ENCODE measurements at places on chromosomes 5 and 9. TPM values are rescaled to one million over a fixed set of nuclear protein-coding genes. Genes with fewer than 3 reads are reported as not detected.

GRCh38 chr5:149852641-149853330 lies 91.8 kb downstream of the PDE6A start:
- H3K4me3 ChIP-seq, result no peak overlapping the region
- H3K4me1 ChIP-seq, result peaks cover 11% of the 10 kb centered on the region
- H3K27me3 ChIP-seq, result no peaks in the 10 kb centered on the region
- H3K27ac ChIP-seq, result peak overlapping the region; percentile 62
- peak; percentile 87 for DNase-seq

The PHPT1 gene
- total RNA-seq, result 124 TPM

DNA sequence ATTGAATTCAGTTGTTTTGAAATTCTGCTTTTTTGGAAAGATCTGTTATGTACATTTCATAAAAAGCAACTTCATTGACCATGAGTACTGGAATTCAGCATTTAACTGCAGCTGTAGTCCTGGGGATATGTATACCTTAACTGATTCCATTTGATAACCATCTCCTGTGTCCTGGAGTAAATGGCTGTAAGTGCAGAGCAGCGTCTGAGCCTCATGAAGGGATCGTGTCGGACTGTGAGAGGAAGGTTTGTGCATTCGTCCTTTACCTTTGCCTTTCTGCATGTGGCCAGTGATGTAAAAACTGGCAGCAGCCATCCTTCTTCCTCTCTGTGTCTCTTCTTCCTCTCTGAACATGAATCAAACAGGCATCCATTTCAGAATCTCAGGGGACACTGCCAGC lies 287.2 kb downstream of the FANCC start:
- H3K36me3 ChIP-seq, result no peaks in the 10 kb centered on the region
- H3K4me3 ChIP-seq, result no peak overlapping the region
- H3K27me3 ChIP-seq, result no peaks in the 10 kb centered on the region

DNA sequence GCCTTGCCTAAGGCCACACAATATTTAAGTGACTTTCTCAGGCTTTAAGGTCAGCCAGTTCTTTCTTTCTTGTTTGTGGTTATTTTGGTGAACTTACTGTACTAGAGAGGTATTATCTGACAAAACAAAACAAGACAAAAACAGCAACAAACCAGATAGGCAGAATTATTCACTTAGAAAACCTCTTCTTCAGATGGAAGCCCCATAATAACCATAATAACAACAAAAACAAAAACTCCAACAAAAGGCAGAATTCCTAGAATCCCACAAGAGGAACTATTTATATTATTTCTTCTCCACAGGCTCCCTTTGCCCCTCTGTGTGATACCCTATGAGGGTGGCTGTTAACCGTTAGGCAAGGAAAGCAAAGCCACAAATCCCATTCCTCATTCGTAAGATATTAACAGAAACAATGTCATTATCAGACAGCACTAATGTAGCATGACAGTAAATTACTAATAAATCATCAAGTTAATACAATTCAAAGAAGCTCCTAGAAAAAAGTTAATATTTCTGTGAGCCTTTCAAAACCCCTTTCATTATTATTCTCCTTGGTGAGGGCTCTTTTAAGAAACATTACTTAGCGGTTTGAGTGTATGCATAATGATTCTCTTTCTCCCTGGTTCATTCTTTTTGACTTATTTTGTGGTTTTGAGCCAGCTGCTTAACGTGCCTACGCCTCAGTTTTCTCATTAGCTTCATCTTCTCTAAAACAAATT lies 274.9 kb downstream of the EFNA5 start:
- no peak overlapping the region for H3K4me3 ChIP-seq
- DNase-seq, result no peak
- no peaks in the 10 kb centered on the region for H3K36me3 ChIP-seq
- no peaks in the 10 kb centered on the region for H3K4me1 ChIP-seq
- H3K27ac ChIP-seq, result no peak overlapping the region
- H3K27me3 ChIP-seq, result no peaks in the 10 kb centered on the region

- no peaks in the 10 kb centered on the region for H3K36me3 ChIP-seq
- no peak for DNase-seq
- no peak overlapping the region for H3K4me3 ChIP-seq
- H3K27ac ChIP-seq, result no peak overlapping the region
- H3K27me3 ChIP-seq, result no peaks in the 10 kb centered on the region
These were observed 1041.8 kb upstream of the ARRDC3 start for GRCh38 chr5:92424785-92425426.

The PHAX gene
- 20.1 TPM for total RNA-seq

DNA sequence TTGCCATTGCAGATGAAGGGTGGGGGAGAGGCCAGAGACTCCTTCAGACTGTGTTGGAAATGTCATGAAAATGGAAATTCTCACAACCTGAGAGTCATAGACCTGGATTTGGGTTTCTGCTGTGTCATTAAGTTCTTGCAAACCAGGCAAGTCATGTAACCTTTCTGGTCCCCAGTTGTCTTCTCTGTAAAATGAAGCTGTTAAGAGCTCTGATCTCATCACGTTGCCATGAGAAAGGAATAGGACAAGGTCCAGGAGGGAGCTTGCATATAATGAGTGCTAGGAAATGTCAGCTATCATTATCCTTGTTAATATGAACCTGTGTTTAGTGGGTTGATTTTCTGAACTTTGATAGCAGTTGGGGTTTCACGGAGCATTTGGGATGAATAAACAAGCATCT lies 59.1 kb downstream of the FGF1 start:
- H3K4me1 ChIP-seq, result peaks cover 7% of the 10 kb centered on the region
- no peaks in the 10 kb centered on the region for H3K27me3 ChIP-seq
- H3K27ac ChIP-seq, result no peak overlapping the region

GRCh38 chr9:79868567-79869189 lies 296.9 kb downstream of the TLE4 start:
- no peaks in the 10 kb centered on the region for H3K27me3 ChIP-seq
- H3K36me3 ChIP-seq, result no peaks in the 10 kb centered on the region
- no peak overlapping the region for H3K4me3 ChIP-seq
- H3K27ac ChIP-seq, result no peak overlapping the region
- peak; percentile 4 for DNase-seq

- peaks cover 3% of the 10 kb centered on the region for H3K4me1 ChIP-seq
- no peak for DNase-seq
- H3K27ac ChIP-seq, result no peak overlapping the region
- H3K27me3 ChIP-seq, result no peaks in the 10 kb centered on the region
- no peaks in the 10 kb centered on the region for H3K36me3 ChIP-seq
These were observed 84.6 kb downstream of the HMHB1 start for GRCh38 chr5:143896516-143896915.

DNA sequence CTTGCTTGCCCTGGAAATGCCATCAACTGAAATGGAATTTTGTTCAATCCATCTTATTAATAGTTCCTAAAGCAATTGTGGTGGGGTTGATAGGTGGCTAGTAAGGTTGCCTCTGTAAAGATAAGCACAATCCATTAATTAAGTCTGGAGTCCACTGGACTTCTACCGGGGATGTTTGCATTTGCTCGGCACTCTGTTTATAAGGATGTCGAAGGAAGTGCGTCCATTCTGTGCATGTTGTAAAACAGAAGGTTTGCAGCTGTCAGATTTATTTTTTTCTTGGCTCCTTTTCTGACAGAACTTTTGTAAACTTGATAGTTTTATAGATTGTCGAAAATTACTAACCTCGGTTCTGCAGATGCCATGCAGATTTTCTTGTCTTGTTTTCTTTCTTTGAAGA lies 12.8 kb upstream of the TNFAIP8 start:
- no peak for DNase-seq
- H3K4me1 ChIP-seq, result no peaks in the 10 kb centered on the region
- H3K4me3 ChIP-seq, result no peak overlapping the region
- H3K36me3 ChIP-seq, result no peaks in the 10 kb centered on the region
- no peaks in the 10 kb centered on the region for H3K27me3 ChIP-seq
- H3K27ac ChIP-seq, result no peak overlapping the region

- H3K27ac ChIP-seq, result no peak overlapping the region
- peaks cover 8% of the 10 kb centered on the region for H3K4me1 ChIP-seq
- no peak overlapping the region for H3K4me3 ChIP-seq
- DNase-seq, result no peak
- H3K36me3 ChIP-seq, result peaks cover 8% of the 10 kb centered on the region
- H3K27me3 ChIP-seq, result no peaks in the 10 kb centered on the region
These were observed 12.8 kb downstream of the MTREX start for GRCh38 chr5:55320571-55320970.

- no peaks in the 10 kb centered on the region for H3K4me1 ChIP-seq
- H3K4me3 ChIP-seq, result no peak overlapping the region
- H3K27me3 ChIP-seq, result no peaks in the 10 kb centered on the region
- H3K36me3 ChIP-seq, result no peaks in the 10 kb centered on the region
These were observed 21.5 kb downstream of the SNCAIP start for GRCh38 chr5:122333564-122333963.

The FYB1 gene
- 31.2 TPM for total RNA-seq

The PRDM9 gene
- total RNA-seq, result not detected

The TNFSF8 gene
- total RNA-seq, result 8.7 TPM

GRCh38 chr5:55568654-55569512 lies 34.1 kb upstream of the PLPP1 start:
- H3K27ac ChIP-seq, result no peak overlapping the region
- no peak overlapping the region for H3K4me3 ChIP-seq
- no peaks in the 10 kb centered on the region for H3K27me3 ChIP-seq
- no peak for DNase-seq

GRCh38 chr9:89178830-89179539 lies 367 bp upstream of the SHC3 start:
- peak; percentile 46 for DNase-seq
- H3K4me3 ChIP-seq, result no peak overlapping the region
- H3K27me3 ChIP-seq, result peaks cover 4% of the 10 kb centered on the region
- H3K27ac ChIP-seq, result no peak overlapping the region

GRCh38 chr5:165858118-165858517 lies 2352.7 kb downstream of the MAT2B start:
- H3K4me1 ChIP-seq, result no peaks in the 10 kb centered on the region
- no peak for DNase-seq
- H3K4me3 ChIP-seq, result no peak overlapping the region
- no peaks in the 10 kb centered on the region for H3K36me3 ChIP-seq

The OR1Q1 gene
- total RNA-seq, result not detected

DNA sequence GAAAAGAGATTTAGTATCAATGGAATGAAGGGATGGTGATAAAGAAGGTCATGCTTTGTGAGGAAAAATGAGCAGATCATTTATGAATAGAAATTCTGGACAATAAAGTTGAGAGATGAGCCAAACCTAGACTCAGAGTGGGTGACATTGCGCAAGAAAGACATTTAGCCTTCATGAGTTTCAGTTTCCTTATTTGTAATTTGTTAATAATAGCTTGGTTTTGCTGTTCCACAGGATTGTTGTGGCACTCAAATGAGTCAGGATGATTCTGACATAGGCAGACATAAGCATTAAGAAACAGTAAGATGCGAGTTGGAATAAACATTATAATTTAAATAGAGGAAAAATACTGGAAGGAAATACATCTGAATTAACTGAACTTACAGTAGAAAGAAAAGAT lies 34.8 kb downstream of the ITGA2 start:
- H3K4me1 ChIP-seq, result peaks cover 2% of the 10 kb centered on the region
- H3K4me3 ChIP-seq, result no peak overlapping the region
- peak; percentile 69 for DNase-seq
- H3K27ac ChIP-seq, result no peak overlapping the region

DNA sequence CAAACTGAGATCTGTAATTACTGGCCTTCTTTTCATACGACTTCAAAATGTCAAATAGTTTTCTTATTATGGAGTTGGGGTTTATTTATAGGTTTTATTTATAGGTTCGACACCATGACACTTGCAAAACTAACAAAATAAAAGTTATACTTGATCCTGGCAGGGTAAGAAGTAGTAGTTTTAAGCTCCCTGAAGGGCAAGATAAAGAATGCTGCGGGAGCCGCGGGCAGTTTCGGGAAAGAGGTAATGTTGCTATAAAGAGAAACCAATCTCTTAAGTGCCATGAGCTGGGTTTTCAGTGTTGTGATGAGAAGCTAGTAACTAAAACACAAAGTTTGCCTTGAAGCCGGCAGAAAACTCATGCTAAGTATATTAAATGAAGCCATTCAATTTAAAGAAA lies 24.8 kb downstream of the PTPN3 start:
- H3K36me3 ChIP-seq, result no peaks in the 10 kb centered on the region
- H3K27ac ChIP-seq, result peak overlapping the region; percentile 62
- no peaks in the 10 kb centered on the region for H3K27me3 ChIP-seq
- DNase-seq, result no peak
- no peak overlapping the region for H3K4me3 ChIP-seq
- H3K4me1 ChIP-seq, result peaks cover 24% of the 10 kb centered on the region

DNA sequence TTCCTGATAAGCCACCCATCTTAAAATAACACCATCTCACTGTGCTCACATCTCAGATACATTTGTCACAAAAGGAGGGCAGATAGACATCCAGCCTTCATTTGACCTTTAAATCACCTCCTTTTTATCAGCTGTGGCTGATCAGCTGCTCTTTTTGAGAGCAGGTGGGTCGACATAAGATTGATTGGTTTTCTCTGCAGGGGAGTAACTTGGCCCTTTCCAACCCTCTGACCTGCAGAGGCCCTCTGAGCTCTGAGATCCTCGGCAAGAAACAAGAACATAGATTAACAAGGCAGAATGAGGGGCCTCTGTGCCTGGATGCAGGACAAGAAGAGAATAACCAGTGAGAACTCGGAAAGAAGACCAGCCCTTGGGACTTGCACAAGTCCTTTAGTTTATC lies 33.5 kb upstream of the GLRA1 start:
- H3K27ac ChIP-seq, result no peak overlapping the region
- H3K4me1 ChIP-seq, result no peaks in the 10 kb centered on the region
- H3K36me3 ChIP-seq, result no peaks in the 10 kb centered on the region

The PTPA gene
- total RNA-seq, result 145 TPM

- H3K27me3 ChIP-seq, result no peaks in the 10 kb centered on the region
- no peak overlapping the region for H3K27ac ChIP-seq
These were observed 287.9 kb downstream of the AGTPBP1 start for GRCh38 chr9:85453850-85454249.

DNA sequence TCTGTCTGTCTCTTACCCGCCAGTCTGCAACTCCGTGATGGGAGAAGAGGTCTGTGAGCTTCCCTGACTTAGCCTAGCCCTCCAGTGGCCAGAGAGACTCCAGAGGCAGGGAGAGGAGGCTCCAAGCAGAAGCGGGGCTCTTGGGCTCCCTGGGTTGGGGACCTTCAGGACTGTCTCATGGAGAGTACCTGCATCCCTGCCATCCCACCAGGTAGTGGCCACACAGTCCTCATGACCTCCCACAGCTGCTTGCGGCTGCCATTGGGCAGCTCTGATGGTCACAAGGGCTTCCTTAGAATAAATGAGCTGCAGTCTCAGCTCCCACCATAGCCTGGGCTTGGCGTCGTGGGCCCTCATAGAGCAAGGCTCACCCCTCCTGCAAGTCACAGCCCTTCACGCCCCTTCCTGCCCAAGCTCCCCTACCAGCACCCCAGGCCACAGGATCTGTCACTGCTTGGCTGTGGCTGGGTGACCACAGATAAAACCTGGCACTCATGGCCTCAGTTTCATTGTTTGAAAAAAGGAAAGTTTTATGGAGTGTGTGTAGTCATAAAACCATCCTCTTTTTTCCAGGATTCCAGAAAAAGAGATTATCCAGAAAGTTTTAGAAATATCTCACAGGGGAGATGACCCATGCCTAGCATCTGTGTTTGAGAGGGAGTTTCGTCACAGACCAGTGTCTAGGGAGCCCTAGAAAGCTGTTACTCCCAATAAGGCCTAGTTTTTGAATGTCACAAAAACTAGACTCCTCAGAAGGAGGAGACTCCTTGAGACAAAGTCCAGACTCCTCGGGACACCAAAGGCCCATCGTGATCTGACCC lies 48.4 kb downstream of the PPARGC1B start:
- H3K27ac ChIP-seq, result no peak overlapping the region
- no peak for DNase-seq
- peaks cover 7% of the 10 kb centered on the region for H3K4me1 ChIP-seq
- H3K4me3 ChIP-seq, result no peak overlapping the region
- no peaks in the 10 kb centered on the region for H3K27me3 ChIP-seq

GRCh38 chr5:68148096-68148495 lies 67.5 kb upstream of the PIK3R1 start:
- no peaks in the 10 kb centered on the region for H3K4me1 ChIP-seq
- H3K4me3 ChIP-seq, result no peak overlapping the region
- H3K36me3 ChIP-seq, result no peaks in the 10 kb centered on the region

All from lung (tissue), 17 donors.